Fibroblast of lung (primary cell): ENCODE measurements at places on chromosomes 12 and 14. TPM values are rescaled to one million over a fixed set of nuclear protein-coding genes. Genes with fewer than 3 reads are reported as not detected.

The TAS2R9 gene
- 0.17 TPM in 1 of 2 replicates, not detected in the other for total RNA-seq

The WNT5B gene
- total RNA-seq = 40.3 and 105 TPM in 2 replicates

The OR6C70 gene
- not detected in 2 replicates for total RNA-seq

The SVOP gene
- not detected in 2 replicates for total RNA-seq

The LMO3 gene
- under 0.01 and 0.50 TPM in 2 replicates for total RNA-seq

The OR6C6 gene
- total RNA-seq = not detected in 2 replicates

The TAS2R19 gene
- total RNA-seq = 3.1 and 5.3 TPM in 2 replicates

The PTGER2 gene
- 30.0 and 38.8 TPM in 2 replicates for total RNA-seq

The TMEM132D gene
- total RNA-seq = not detected in 2 replicates

The CCNT1 gene
- total RNA-seq = 21.6 and 24.6 TPM in 2 replicates

The LTB4R gene
- total RNA-seq = 0.66 and 1.0 TPM in 2 replicates
